ENCODE measurements at places on chromosomes 7 and 10. TPM values are rescaled to one million over a fixed set of nuclear protein-coding genes. Genes with fewer than 3 reads are reported as not detected.

VPS50 gene
- 20.0 TPM for total RNA-seq

PRLHR gene
- total RNA-seq, result not detected

OPN4 gene
- total RNA-seq, result not detected

TMEM236 gene
- 0.06 TPM for total RNA-seq

CHRM2 gene
- total RNA-seq, result not detected

GRCh38 chr7:49775065-49775948 is 1.9 kb downstream of the VWC2 start:
- no peak for DNase-seq

DNA sequence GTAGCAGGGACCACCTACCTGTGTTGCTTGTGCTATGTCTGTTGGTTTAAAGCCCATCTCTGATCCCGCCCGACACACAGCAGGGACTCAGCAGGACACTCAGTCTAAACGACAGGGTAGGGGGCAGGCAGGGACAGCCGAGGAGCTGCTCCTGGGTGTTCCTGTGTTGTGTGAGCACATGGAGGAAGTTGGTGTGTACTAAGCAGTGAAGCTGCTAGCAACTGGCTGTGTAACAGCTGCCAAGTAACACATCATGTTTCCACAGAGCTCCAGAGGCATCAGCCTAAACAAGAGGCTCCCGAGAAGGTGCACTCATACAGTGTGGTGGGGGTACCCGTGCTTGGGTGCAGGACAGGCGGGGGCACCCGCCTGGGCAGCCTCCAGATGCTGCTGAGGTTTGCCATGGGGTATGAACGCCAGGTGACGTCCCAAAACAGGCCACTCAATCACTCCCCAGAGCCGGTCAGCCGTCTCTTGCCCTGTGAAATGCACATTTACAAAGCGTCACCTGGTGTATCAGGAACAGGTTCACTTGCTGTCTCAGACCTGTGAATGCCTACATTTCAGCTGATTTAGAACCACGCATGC is 59.6 kb downstream of the PTPRN2 start:
- no peak for DNase-seq

GRCh38 chr10:133170092-133170491 is 10.1 kb downstream of the KNDC1 start:
- no peak for DNase-seq

DNA sequence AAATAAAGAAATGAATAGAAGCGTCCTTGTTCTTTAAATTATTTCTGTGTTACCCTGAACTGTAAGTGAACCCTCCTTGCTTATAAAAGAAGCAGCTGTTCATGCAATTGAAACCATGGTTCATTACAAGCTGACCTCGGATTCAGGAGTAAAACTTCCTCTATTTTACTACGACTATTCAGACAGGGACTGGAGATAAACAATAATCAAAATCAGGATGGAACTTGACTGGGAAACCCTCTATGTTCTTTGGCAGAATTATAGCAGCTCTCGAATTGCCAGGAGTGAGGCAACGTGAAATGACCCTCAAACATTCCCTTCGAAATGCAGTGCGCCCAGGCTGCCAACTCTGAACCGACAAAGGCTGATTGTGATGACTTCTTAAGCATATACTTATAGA is 172.1 kb downstream of the CYP26A1 start:
- no peak for DNase-seq

DNA sequence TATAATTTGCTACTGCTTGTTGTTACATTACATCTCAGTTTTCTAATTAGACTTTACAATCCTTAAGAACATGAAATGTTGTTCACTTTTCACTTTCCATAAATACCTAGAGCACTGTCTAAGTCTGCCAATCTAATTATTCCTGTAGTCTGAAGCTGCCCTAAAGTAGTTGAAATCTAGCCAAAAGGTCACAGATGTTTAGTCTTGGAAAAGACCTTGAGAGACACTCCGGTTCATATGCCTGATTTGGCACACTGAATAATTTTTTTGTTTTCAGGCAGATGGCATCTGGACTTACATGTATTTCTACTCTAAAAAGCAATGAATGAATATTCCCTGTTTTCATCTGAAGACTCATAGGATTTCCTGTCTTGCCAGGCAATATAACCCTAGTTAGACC is 359.1 kb downstream of the ANKRD7 start:
- no peak for DNase-seq

- no peak for DNase-seq
These were observed 116.3 kb upstream of the PPP2R2D start for GRCh38 chr10:131784363-131785120.

GRCh38 chr10:77333610-77334340 is 303.8 kb downstream of the KCNMA1 start:
- no peak for DNase-seq

DNA sequence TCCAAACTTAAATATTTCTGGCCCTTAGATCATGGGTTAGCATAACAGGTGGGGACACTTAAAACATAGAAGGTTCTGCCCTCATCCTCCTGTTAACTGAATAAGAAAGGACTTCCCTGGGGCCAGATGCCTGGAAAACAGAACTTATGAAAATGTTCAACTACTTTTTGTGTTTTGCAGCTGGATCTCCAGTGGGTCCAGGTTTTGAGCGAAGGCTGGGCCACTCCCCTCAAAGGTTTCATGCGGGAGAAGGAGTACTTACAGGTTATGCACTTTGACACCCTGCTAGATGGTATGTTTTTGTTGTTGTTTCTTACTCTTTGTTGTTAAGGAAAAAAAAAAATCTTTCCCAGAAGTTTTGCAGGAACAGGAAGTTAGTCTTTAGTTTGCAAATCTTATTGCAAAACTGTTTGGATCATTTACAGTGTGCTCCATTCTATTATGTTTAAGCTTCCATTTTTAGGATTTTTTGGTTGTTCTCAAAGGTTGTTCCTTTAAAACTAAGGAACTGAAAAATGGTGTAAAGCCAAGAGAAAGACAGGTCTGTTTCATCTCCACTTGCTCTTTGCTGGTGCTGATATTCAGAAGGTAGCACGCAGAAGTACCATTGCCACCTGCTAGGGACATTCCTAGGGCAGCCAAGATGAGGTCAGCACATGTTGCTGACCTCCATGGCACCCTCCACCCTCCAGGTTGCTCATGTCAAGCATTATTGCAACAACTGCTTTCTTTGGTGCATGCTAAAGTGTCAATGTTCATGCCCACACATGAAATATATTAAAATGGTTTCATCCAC is 56.1 kb downstream of the PAPSS2 start:
- no peak for DNase-seq

GRCh38 chr7:128738570-128739047 is 550 bp upstream of the CALU start:
- DNase-seq, result peak; percentile 3

DNA sequence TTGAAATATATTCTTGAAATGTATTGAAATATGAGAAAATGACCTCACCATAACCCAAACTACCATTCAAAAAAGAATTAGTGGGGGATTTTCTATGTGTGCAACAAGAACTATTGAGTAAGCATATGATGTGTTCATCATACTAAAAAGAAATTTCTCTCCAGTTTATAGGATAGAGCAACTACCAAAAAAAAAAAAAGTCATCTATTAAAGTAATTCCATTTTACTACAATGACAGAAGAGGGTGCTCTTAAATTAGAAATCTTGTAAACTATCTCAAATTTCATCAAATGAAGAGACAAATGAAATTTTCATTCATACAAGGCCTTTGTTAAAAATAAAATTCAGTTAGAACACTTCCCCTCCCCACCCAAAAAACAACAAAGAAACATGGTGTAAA is 195.4 kb upstream of the PLXDC2 start:
- DNase-seq, result no peak

DNA sequence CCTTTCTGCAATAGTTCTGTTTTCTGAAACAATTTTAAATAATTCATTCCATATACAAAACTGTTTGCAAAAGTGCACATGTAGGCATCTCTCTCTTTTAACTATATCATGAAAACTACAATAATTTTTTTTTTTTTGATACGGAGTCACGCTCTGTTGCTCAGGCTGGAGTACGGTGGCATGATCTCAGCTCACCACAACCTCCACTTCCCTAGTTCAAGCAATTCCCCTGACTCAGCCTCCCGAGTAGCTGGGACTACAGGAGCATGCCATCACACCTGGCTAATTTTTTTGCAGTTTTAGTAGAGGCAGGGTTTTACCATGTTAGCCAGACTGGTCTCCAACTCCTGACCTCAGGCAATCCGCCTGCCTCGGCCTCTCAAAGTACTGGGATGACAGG is 44.0 kb upstream of the SEMA3A start:
- no peak for DNase-seq

All from OCI-LY7 (cell line).